DMS53 (cell line): ENCODE measurements at places on chromosomes 1 and 21.

DNA sequence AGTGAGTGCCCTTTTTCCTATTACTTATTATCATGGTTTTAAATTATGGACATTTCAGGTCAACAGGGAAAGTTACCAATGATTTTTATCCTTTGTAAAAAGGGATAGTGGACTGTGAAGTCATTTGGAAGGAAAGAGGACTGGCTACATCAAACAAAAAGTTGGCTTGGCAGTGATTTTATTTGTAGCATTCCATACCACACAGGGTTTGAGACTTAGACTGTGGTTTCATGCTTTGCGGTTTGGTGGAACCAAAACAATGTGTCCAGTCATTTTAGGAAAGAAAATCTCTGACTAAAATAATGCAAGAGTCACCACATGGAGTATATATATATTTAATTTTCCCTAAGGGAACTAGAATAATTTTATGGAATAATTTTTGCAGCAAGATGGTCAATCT lies 239.5 kb downstream of the HMCN1 start:
- no peak for DNase-seq

GRCh38 chr1:64598100-64598571 lies 128.2 kb downstream of the CACHD1 start:
- no peak for DNase-seq

- peak; percentile 90 for DNase-seq
Observed at GRCh38 chr1:220787069-220787619, 431 bp downstream of the MTARC1 start.

DNA sequence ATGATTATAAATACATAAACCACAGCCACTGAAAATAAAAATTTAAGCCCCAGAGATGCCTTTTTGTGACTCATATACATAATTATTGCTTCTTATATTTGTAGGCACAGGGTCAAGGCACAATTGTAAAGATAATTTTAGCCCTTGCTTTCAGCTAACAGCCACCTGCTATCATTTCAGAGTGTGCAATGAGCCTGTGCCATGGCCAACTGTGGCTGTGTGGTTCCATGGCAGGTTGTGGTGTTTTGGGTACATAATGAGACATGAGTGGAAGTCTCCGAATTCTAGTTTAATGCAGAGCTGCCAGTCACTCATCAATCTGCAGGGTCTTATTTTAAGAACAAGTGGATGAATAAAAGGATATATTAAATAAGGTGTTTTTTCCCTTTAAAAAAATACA lies 346.9 kb upstream of the SNX7 start:
- DNase-seq: no peak
